ENCODE measurements at places on chromosomes 13 and 19.
A peak's percentile ranks its signal among the peaks of the same experiment; 100 is the strongest.

- no peak for DNase-seq
Measured at GRCh38 chr13:61608138-61608537, 192.5 kb upstream of the PCDH20 start.

- no peak for DNase-seq
Measured at GRCh38 chr13:35598790-35599369, 122.4 kb upstream of the MAB21L1 start.

- peak; percentile 17 for DNase-seq
Measured at GRCh38 chr19:45179072-45179891, 698 bp downstream of the BLOC1S3 start.

DNA sequence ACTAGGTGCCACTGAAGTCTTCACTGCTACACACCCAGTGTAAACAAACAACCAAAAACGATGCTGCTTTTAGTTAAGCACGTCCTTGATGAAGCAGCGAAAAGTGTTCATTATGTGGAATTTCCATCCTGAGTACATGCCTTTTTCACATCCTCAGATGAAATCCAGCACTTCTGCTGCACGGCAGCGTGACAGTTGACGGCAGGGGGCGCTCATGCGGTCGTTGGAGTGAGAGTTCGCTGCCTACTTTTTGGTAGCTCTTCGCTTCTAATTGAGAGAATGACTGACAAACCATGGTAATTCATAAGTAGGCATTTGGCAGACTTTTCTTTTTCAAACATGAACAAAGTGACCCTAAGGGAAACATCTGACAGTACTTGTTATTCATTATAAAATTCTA lies 1124.9 kb downstream of the EFNB2 start:
- DNase-seq = no peak

DNA sequence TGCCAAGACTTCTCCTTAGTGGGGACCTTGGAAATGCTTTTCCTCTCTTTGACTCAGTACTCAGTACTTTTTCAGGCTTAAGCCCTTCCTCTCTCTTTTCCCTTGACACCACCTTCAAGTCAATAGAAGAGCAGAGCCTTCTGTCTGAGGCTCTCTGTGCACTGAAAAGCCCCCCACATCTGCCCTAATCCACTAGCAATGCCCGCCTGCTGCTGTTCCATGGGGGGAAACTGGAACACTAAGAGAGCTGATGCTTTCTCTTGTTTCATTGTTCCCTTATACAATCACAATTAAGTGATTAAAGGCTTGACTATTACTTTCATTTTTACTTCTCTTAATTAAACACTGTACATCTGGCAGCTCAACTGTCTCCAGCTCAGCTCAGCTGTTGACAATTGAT lies 254.5 kb downstream of the SLITRK6 start:
- DNase-seq = no peak

DNA sequence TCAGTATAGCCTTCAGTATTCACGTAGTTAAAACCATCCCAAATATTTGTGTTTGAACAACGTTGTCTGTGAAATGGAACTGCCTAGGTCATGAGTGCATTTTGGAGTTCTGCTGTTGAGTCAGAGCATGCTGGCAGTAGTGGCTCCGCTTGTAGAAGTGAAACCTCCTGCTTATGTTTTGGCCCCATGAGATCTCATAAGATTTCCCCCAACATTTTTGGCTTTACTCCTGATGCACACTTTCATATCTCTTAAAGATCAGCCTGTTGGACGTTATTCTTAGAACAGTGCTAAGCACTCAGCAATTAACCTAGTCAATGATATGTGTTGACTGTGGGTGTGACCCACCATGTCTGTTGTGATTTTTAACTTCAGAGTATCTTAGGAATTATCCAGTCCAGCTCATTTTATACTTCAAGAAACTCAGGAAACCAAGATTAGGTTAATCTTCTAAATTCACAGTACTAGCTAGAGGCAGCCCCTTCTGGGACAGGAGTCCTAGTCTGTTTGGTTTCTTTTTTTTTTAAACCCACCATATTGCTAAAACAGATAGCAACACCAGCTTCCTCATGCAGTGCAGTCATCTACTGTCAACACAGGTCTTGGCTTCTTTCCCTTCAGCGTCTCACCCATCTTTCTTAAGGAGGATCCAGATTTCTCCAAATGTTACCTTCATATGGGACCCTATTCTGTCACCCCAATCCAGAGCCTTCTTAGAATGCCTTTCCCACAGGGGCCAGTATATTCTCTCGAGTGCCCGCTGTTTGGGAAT lies 26.2 kb downstream of the RAP2A start:
- no peak for DNase-seq

- DNase-seq = no peak
Measured at GRCh38 chr13:79404985-79405384, 1.1 kb downstream of the RBM26 start.

- DNase-seq = no peak
Measured at GRCh38 chr13:80884056-80884785, 543.3 kb upstream of the SPRY2 start.

DNA sequence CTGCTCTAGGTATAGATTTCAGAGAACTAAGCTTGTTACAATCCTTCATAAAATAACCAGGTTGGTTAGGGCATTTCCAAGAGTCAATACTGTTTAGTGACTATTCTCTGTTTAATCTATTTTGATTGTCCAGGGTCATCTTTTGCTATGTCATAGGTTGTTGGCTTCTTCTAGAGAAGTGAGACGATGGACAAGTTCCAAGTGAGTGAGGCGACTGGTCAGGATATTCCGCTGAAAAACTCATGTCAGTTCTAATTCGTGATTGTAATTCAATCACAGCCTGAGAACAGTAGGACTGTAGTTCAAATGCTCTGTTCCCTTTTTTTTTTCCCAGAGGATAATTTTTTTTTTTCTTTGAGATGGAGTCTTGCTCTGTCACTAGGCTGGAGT lies 15.8 kb upstream of the ALOX5AP start:
- DNase-seq = no peak

GRCh38 chr13:110689711-110690110 lies 16.2 kb downstream of the CARS2 start:
- DNase-seq = no peak

GRCh38 chr13:111883571-111884343 lies 183.2 kb upstream of the SOX1 start:
- no peak for DNase-seq

All from activated T-helper 1 cell treated with Interleukin-2 at 50 U/mL for 16 hours (primary cell).